Spinal cord (tissue), 10 donors: ENCODE measurements at places on chromosomes 5 and 9.

GRCh38 chr9:33180526-33181184 lies 13.5 kb upstream of the B4GALT1 start:
- DNase-seq = no peak
- H3K4me3 ChIP-seq = no peak overlapping the region
- H3K27me3 ChIP-seq = peaks cover 4% of the 10 kb centered on the region
- no peaks in the 10 kb centered on the region for H3K4me1 ChIP-seq
- no peak overlapping the region for H3K27ac ChIP-seq

GRCh38 chr5:77010243-77010642 lies 20.0 kb upstream of the AGGF1 start:
- H3K27ac ChIP-seq = no peak overlapping the region
- H3K27me3 ChIP-seq = no peaks in the 10 kb centered on the region
- no peak for DNase-seq
- no peak overlapping the region for H3K4me3 ChIP-seq
- H3K36me3 ChIP-seq = no peaks in the 10 kb centered on the region

- no peaks in the 10 kb centered on the region for H3K36me3 ChIP-seq
- no peak overlapping the region for H3K4me3 ChIP-seq
- H3K27ac ChIP-seq = no peak overlapping the region
- no peaks in the 10 kb centered on the region for H3K4me1 ChIP-seq
- DNase-seq = no peak
These were observed 35.5 kb downstream of the PIP5K1B start for GRCh38 chr9:68740561-68740960.

DNA sequence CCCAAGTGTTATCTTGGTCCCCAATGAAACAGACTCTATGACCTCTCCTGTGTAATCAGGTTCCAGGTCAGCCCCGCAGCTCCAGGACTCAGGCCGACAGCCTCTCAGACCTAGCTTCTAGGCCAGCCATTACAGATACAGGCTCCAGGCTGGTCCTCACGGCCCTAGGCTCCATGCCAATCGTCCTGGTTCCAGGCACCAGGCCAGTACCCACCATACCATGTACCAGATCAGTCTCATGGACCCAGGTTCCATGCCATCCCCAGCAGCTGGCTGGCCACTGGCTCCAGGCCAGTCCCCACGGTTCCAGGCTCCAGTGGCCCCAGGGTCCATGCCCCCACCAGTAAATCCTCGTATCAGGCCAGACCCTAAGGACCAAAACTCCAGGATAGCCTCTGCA lies 1326.6 kb upstream of the C9orf72 start:
- no peak for DNase-seq
- no peak overlapping the region for H3K27ac ChIP-seq
- H3K27me3 ChIP-seq = no peaks in the 10 kb centered on the region
- H3K4me1 ChIP-seq = no peaks in the 10 kb centered on the region

DNA sequence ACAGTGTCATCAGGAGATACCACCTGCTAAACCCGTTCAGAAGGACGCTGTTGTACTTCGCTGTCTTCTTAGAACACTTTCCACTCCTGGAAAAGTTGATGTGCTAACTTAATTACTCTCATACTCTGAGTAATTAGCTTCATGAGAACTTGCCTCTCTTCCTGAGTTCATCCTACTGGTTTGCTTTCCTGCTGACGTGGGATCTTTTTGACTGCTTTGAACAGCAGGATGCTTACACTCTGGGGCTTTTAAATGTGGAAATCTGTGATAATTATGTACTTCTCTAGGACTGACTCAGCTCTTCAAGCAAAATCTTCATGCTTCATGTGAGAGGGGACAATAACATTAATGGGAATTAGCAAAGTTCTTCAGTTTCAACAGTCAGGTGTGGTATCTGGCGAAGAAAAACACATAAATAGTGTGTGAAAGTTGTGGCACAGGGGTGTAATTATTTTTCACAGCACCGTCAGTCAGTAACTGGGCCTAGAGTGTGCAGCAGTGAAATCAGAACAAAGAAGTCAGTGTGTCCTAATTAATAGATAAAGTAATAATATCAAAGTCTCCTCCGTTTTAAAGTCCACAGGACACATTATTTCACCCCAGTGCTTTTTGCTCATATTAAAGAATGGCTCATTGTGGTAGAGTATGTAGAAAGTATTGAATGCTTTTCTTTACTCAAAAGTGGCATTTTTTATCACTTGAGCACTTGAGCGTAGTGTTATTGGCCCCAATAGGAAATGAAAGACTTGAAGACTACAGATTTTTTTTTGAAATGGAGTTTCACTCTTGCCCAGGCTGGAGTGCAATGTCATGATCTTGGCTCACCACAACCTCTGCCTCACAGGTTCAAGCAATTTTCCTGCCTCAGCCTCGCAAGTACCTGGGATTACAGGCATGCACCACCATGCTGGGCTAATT lies 140.9 kb upstream of the DMRT1 start:
- no peak for DNase-seq
- peaks cover 31% of the 10 kb centered on the region for H3K4me1 ChIP-seq
- no peaks in the 10 kb centered on the region for H3K27me3 ChIP-seq
- no peak overlapping the region for H3K4me3 ChIP-seq

DNA sequence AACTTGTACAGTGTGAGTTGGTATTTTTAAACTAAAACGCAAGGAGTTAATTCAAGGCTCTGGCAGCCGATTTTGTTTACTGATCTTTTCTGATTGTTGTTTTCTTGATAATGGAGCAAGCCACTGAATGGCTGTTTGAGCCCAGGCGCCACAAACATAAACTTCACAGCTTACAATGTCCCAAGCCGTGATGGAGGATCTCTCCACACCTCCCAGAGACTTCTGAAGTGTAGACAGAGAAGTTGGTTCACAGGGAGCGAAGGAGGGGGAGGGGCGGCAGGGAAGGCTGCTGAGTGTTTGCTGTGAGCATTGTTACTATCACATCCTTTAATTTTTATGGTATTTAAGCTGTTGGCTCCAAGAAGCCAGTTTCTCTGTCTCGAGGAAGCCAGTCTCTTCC lies 14.7 kb downstream of the ISL1 start:
- no peak overlapping the region for H3K27ac ChIP-seq
- peaks cover 81% of the 10 kb centered on the region for H3K27me3 ChIP-seq
- DNase-seq = no peak
- no peaks in the 10 kb centered on the region for H3K36me3 ChIP-seq

- DNase-seq = peak; percentile 43
- H3K4me1 ChIP-seq = peaks cover 5% of the 10 kb centered on the region
- no peak overlapping the region for H3K27ac ChIP-seq
- H3K27me3 ChIP-seq = peaks cover 4% of the 10 kb centered on the region
- H3K4me3 ChIP-seq = no peak overlapping the region
These were observed 5.5 kb upstream of the AQP3 start for GRCh38 chr9:33452828-33453271.

GRCh38 chr9:34454571-34455065 lies 3.8 kb downstream of the FAM219A start:
- peaks cover 42% of the 10 kb centered on the region for H3K4me1 ChIP-seq
- no peaks in the 10 kb centered on the region for H3K27me3 ChIP-seq
- no peak for DNase-seq
- no peak overlapping the region for H3K4me3 ChIP-seq
- H3K36me3 ChIP-seq = no peaks in the 10 kb centered on the region

GRCh38 chr5:169472544-169472943 lies 111.0 kb upstream of the SPDL1 start:
- H3K27ac ChIP-seq = no peak overlapping the region
- peaks cover 2% of the 10 kb centered on the region for H3K27me3 ChIP-seq
- H3K4me3 ChIP-seq = no peak overlapping the region
- no peak for DNase-seq
- H3K36me3 ChIP-seq = no peaks in the 10 kb centered on the region

GRCh38 chr5:35032356-35032755 lies 15.4 kb downstream of the AGXT2 start:
- H3K36me3 ChIP-seq = no peaks in the 10 kb centered on the region
- H3K4me1 ChIP-seq = no peaks in the 10 kb centered on the region
- no peak for DNase-seq
- H3K27me3 ChIP-seq = no peaks in the 10 kb centered on the region

GRCh38 chr5:81256766-81257165 lies 23.6 kb downstream of the CKMT2 start:
- H3K4me1 ChIP-seq = peaks cover 4% of the 10 kb centered on the region
- H3K36me3 ChIP-seq = peaks cover 10% of the 10 kb centered on the region
- H3K27me3 ChIP-seq = no peaks in the 10 kb centered on the region
- H3K4me3 ChIP-seq = no peak overlapping the region
- no peak overlapping the region for H3K27ac ChIP-seq
- no peak for DNase-seq
